ENCODE measurements at places on chromosomes 1 and 21. TPM values are rescaled to one million over a fixed set of nuclear protein-coding genes. Genes with fewer than 3 reads are reported as not detected.

The FAM167B gene
- not detected for total RNA-seq

The WDR64 gene
- total RNA-seq, result not detected

The FRRS1 gene
- total RNA-seq, result 7.2 TPM

DNA sequence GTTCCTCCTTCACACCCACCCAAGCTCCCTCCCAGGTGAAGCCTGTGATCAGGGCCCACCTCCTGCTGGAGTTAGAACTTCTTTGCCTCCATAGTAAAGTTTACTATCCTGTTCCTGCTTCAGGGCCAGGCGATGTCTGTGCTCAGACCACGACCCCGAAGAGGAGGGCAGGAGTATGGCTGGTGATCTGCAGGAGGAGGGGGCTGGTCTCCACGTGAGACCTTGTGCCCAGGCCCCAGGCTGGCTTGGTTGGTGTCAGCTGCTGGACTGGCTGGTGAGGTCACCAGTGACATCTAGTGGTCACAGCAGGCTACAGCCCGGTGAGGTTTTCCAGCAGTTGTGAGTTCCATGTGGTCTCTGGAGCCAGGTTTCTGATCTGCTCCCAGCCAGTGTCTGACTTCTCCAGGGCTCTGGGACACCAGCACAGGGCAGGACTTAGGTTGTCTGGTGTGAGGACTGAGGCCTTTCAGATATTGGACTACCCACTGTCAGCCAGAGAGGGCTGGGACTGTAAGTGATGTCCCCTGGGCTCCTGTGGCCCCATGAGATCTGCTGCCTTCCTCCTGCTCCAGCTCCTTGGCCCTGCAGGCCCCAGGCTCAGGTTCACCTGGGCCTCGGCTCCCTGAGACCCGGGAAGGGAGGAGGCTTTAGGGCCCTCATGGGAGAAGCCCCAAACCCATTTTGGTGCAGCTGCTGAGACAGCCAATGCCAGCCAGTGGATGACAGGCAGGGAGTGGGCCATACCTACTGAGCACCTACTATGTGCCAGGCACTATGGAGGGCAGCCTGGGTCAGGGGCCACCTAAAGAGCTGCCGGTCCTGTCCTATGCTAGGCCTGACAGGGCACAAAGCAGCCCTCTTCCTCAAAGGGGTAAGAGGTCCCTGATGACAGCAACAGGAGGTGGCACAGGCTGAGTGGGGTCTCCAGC lies 6.0 kb upstream of the UBL4B start:
- DNase-seq, result peak; percentile 38

GRCh38 chr1:47219590-47220220 lies 12.3 kb downstream of the TAL1 start:
- no peak for DNase-seq

The GNAI3 gene
- total RNA-seq, result 6.7 TPM

- DNase-seq, result no peak
Measured at GRCh38 chr1:232568906-232569553, 60.9 kb downstream of the SIPA1L2 start.

The ARHGAP30 gene
- not detected for total RNA-seq

DNA sequence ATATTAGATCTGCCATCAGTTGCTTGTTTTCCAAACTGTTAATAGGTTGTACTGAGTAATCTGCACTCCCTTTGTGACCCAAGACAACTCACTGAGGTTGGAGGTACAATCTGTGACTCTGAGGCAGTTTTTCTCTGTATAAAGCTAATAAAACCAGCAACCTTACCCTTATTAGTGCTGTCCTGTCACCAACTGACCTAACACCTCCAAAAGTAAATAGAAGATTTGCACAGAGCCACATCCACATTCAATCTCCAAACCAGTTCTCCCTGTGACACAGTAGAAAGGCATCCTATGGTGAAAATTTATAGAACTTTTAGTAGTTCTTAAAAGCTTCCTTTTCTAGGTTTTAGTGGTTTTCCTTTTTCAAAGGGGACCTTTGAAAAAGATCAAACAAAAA lies 140.4 kb upstream of the ADGRL2 start:
- no peak for DNase-seq

- DNase-seq, result peak; percentile 73
Measured at GRCh38 chr1:58432851-58433668, 113.5 kb downstream of the OMA1 start.

The CLCA2 gene
- not detected for total RNA-seq

GRCh38 chr1:110750562-110750961 lies 75.8 kb upstream of the KCNA3 start:
- no peak for DNase-seq

The TEX38 gene
- not detected for total RNA-seq

The SPRR2G gene
- not detected for total RNA-seq

Measured in Caki2 (cell line).